ENCODE measurements at places on chromosomes 13 and 19.

- no peak for DNase-seq
Measured at GRCh38 chr13:43959291-43959690, 79.6 kb downstream of the LACC1 start.

DNA sequence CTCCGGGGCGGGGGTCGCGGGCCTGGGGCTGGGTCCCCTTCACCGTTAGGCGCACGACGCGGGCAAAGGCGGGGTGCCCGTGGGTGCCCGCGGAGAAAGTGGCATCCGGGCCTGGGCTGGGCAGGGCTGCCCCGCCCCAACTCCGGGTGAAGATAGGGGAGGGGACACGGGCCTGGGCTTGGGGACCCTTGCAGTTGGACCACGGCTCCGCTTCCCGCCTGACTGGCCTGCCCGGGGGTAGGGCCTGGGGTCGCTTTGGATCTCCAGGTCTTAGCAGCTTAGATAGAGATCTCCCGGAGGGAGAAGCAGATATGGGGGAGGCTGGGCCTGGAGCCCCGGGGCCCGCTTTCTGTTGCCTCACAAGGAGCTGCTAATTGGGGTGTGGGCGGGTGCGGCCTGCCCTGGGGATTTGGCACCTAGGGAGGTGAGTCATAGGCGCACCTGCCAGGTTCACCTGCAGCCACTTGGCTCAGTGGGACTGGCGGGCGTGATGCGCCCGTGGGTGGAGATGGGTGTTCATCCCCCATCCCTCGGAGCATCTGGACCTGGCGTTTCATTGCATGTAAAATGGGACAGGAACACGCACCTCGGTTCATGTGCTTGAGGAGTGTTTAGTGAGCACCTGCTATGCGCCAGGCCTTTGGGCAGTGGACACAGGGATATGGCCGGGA is 585 bp downstream of the MAP1S start:
- no peak for DNase-seq

GRCh38 chr13:76239031-76239680 is 603.0 kb downstream of the LMO7 start:
- DNase-seq = no peak

DNA sequence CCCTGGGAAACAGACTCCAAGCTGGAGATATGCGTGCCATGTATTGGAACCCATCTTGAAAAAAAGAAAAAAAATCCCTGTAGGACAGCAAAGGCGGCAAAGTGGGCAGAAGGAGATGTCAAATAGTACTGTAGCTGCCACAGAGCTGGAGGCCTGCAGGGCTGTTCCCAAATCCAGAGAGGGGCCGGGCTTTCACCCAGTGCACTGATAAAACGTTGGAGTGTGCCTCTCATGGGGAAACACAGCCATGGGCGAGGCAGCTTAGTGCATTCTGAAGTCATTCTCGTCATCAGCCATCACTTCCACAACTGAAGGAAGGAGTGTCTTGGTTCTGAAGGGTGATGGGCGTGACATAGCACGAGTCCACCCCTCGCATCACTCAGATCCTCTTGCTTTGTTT is 4.8 kb downstream of the SGCG start:
- no peak for DNase-seq

- DNase-seq = no peak
Measured at GRCh38 chr19:24071078-24071477, 15.9 kb upstream of the ZNF254 start.

DNA sequence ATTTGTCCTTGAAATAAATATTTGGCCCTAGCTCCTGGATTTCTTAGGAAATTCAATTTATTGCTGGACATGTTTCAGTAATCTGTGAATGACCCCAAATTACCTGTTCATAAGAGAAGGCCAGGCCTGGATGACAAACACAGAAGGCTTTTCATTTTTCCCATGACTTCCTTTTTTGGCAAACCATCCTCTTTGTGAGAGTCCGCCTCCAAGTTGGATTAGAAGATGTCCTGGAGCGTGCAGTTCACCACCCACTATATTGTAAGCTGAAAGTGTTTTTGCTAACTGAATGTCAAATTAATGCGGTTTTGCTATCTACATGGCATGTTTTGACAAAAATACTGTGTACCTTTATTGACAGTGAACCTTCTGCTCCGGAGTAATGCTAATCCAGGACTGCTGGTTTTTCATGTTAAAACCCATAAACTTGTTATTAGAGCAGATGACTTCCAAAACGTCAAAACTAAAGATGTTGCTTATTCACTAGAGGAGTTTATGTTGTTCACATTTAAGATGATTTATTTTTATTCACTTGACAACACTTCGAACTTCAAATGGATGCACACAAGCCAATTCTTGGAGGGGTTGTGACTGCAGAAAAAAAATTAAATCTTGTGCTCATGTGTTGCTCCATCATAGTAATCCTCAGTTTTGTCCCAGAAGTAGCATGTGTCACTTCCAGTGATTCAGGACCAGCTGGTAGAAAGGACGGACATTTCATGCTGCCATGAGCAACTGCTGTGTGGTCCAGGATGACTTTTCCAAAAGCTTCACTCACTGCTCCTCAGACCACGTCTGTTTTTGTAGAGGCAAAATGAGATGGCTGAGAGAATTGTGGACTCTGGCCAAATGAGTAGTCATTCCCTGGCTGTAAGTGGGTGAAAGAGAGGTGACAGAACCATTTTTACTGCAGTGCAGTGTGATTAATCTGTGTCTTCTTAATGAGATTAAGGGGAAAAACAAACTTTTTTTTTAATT is 71.0 kb downstream of the ITGBL1 start:
- peak; percentile 96 for DNase-seq

DNA sequence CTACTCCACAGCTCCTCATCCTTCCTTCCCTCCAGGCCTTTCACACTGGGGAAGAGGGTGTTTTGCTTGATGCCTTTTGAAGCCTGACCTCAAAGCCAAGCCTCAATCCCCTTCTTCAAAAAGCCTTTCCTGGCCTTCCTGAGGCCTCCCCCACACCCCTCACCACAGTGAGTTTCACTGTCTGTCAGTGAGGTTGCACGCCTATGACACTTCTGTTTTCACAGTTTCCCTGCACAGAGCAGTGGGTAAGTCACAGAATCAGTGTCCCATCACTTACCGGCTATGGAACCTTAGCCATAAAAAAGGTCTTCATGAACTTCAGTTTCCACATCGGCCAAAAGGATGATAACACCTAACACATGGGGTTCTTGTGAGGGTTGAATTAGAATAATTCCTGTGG is 371.4 kb downstream of the UQCRFS1 start:
- no peak for DNase-seq

GRCh38 chr19:741506-742131 is 9.3 kb upstream of the MISP start:
- DNase-seq = peak; percentile 20

DNA sequence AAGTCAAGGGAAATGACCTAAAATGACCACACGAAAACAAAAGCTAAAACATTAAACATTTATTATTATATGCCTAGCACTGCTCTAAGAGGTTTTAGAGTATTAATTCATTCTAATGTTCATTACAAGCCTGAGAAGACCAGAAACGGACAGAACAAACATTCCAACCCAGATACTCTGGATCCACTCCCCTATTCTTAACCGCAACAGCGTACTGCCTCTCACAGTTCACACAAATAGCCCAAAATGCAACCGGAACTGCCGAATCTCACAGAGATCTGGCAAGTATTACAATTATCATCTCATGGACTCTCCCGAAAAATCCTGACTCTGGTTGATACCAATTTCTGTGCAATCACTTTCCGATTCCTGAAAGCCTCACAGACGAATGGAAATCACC is 1.4 kb downstream of the ZNF780B start:
- no peak for DNase-seq

- DNase-seq = no peak
Measured at GRCh38 chr19:58364146-58364545, 1.6 kb upstream of the ZNF497 start.

DNA sequence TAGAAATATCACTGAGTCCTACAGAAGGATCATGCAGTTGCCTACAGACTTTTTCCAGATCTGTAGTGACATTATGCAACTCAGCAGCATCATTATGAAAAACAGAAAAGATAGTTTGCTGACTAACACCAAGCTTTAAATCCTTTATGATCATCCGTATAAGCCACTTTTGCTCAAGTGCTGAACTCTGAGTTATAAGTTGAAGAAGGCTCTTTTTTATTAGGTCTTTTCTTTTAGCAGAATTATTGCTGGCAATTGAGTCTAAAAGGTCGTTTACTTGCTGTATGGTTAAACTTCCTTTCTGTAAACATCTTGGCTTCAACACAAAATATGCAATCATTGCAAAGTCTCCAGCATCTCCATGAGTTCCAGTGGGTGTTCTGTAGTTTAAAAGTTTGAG is 4.8 kb downstream of the LIG4 start:
- DNase-seq = no peak

DNA sequence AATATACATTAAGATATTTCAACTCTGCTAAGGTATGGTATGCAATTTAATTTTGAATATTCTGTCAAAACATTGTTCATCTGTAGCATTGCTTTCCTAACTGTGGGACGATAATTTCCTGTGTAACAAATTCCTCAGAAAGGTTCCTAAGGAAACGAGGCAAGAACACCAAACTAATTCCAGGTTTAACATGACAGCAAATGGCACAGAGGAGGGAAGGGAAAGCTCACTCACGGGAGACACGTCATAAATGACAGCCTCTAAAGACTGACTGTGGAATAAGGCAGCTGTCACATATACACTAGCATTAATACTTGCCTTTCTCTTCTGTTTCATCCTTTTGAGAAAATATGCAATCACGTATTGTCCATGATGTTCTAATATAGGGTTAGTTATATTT is 380.6 kb downstream of the LIG4 start:
- peak; percentile 63 for DNase-seq

DNA sequence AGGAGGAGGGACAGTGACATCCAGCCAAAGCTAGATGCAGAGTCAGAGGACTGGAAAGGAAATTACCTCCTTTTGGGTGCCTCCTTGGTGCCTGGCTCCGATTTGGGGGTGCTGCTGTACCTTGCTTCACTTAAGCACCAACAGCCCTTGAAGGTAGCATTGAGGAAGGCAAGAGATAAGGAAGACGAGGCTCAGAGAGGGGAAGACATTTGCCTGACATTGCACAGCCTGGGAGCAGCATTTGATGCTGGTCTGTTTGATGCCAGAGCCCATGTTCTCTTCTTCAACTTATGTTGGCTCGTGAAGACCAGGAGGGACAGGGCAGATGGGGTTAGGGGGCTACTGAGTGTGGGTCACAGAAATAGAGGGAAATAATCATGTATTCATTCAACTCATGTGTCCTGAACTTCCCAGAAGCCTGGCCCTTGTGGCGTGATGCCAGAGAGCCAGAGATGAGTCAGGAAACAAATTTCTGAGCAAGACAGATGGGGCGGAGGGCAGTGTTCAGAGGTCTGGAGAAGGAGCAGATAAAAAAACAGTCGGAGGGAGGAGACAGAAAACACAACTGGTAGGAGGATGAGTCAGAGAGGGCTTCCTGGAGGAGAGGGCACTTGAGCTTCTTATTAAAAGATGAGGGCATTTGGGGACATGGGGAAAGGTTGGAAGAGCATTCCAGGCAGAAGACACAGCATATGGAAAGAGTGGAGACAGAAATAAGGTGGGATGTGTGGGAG is 3.0 kb upstream of the C19orf81 start:
- DNase-seq = peak; percentile 91

GRCh38 chr13:100836711-100837110 is 162.1 kb upstream of the TMTC4 start:
- DNase-seq = peak; percentile 64

DNA sequence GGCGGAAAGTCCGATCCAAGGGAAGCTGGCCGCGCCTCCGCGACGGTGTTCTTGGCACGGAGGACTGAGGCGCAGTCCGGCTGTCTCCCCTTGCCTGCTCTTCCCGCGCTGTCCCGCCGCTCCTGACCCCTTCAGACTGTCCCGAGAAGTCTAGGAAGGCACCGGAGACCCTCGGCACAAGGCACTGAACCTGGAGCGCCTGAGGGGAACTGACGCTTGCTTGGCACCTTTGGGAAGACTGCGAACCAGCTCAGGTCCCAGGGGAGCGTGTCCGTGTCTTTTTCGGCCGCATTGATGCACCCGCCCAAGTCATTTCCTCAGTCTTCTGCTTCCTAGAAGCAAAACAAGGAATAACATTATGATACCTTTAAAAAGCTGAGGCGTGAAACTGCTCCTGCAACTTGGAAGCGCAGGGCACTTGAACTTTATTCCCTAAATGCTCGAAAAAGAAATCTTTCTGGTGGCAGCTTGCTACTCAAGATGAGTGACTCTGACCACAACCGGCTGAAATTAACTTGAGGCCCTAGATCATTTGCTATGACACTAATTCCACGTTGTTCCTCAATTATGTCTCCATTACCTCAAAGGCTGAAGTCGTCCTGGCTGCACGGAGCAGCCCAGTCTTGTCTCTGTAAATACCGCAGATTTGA is 735 bp upstream of the FLT1 start:
- DNase-seq = no peak

DNA sequence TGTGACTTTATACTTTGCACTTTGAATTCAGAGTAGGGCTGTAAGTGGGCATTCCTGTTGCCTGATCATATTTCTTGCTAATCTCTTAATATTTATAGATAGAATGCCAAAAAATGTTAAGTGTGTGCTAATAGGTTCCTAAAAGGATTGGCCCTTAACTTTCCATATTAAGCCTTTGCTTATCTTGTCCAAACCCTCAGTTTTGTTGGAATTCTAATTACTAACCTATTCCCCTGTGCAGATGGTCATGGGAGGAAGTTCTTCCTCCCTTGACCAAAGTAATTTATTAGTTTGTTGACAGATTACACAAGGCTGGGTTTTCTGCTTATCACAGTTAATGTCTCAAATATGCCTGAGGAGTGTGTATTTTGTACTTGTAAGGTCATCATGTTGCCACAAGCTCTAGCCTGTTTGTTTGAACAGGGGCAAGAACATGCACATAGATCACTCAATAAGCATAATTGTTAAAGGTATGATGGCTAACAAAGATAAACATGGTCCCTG is 541.1 kb upstream of the SPRY2 start:
- no peak for DNase-seq

DNA sequence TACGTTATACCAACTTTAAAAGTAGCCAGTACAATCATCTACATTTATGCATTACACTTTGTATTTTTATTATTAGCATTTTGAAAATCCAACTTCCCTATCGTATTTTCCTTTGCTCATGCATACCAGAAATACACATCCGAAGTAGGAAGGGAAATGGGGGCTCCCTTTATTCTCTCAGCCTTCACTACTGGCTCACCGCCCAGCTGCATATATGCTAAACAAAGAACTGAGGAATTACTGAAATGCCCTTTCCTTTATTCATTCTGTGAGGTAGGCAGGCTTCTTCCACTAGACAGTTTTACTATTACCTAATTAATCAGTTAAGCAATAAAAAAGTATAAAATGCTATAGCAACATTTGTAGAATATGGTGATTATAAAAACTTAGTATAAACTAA is 291.6 kb downstream of the KLF12 start:
- no peak for DNase-seq

- peak; percentile 42 for DNase-seq
Measured at GRCh38 chr13:38415233-38415632, 65.6 kb downstream of the UFM1 start.

DNA sequence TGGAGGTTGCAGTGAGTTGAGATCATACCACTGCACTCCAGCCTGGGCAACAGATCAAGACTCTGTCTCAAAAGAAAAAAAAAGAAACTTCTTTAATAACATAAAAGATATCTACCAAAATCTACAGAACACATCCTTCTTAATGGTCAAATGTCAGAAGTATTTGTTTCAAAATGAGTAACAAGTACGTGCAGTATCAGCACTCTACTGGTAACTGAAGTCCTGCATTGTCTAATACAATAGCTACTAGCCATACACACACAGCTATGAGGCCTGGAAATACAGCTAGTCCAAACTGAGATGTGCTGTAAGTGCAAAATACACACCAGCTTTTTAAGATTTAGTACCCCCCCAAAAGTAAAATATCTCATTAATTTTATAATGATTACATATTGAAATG is 88.1 kb downstream of the TSC22D1 start:
- DNase-seq = no peak

- no peak for DNase-seq
Measured at GRCh38 chr13:111115965-111116521, 933 bp downstream of the ARHGEF7 start.
